Activated naive CD8-positive, alpha-beta T cell treated with anti-CD3 and anti-CD28 coated beads for 36 hours (primary cell): ENCODE measurements at places on chromosomes 3 and 15. TPM values are rescaled to one million over a fixed set of nuclear protein-coding genes. Genes with fewer than 3 reads are reported as not detected.

Gene CPA3
- total RNA-seq: not detected

Gene ATG7
- total RNA-seq: 25.1 TPM

Gene REC114
- not detected for total RNA-seq

Gene GHSR
- total RNA-seq: not detected

Gene TWF2
- 127 TPM for total RNA-seq

Gene RPS17
- total RNA-seq: 2,631 TPM

Gene GNAT1
- 0.12 TPM for total RNA-seq

Gene WDR93
- not detected for total RNA-seq

Gene CHD2
- total RNA-seq: 92.8 TPM

Gene SGO1
- total RNA-seq: 26.8 TPM

Gene RBPMS2
- not detected for total RNA-seq

Gene TBC1D21
- total RNA-seq: not detected

Gene GOLIM4
- total RNA-seq: 6.1 TPM

Gene UBE2E2
- total RNA-seq: 13.2 TPM

Gene GP5
- total RNA-seq: 0.80 TPM

Gene SRGAP3
- 1.3 TPM for total RNA-seq

Gene LRRC31
- not detected for total RNA-seq

Gene CHDH
- 0.10 TPM for total RNA-seq

Gene CKMT1A
- 0.14 TPM for total RNA-seq
